ENCODE measurements at places on chromosomes 11 and 22.

DNA sequence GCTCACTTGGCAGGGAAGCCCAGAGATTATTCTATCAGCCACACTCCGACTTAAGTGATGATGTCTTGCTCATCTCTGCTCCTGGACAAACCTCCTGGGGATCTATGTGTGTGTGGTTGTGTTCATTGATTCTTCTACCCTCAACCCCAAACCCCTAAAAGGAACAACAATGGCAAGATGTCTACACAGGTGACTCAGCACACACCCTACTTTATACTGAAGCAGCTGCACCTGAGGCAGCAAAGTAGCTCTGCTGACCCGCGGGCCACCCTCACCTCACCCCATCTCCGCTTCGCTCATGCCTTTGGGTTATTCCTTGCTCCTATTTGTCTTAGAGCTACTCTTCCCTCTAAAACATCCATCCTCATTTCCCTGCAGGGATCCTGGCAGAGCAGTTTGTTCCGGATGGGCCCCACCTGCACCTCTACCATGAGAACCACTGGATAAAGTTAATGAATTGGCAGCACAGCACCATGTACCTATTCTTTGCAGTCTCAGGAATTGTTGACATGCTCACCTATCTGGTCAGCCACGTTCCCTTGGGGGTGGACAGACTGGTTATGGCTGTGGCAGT, 38.7 kb downstream of the TMEM45B start:
- no peak for DNase-seq

DNA sequence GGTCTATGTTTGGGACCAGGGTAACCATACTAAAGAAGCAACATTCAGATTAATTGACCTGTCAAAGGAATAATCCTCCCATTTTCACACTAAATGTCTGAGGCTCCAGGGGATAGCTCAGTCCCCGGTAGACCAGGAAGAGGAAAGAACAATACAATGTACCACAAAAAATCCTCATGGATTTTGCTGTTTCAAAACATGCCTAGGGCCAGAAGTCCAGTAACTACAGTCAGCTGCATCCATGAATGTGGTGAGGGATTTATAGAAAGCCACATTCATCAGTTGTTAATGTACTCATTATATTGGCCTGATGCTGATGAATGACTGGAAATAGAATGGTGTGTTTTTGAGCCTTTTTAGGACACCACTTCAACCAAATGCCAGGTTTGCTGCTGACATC, 6.9 kb upstream of the ETS1 start:
- no peak for DNase-seq

GRCh38 chr11:10462746-10463300, 7.8 kb downstream of the AMPD3 start:
- no peak for DNase-seq

DNA sequence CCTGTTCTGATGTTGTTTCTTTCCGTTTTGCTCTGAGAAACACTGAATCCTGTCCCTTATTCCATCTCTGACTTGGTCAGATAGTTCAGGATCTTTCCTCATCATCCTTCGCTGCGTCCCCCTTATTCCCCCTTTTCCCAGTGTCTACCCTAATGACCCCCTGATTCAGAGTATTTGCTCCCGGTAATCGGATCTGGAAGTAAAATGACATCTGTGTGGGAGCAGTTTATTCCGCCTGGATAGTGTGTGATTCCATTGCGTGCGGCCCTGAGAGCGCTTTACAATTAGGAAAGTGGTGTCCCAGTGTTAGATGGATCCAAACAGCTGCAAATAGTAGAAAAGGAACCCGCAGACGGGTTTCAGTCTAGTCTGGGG, 606 bp downstream of the DRG1 start:
- DNase-seq: no peak
